ENCODE measurements at places on chromosomes 6 and 20.

- DNase-seq: peak; percentile 50
Observed at GRCh38 chr20:23362392-23363256, 642 bp downstream of the GZF1 start.

DNA sequence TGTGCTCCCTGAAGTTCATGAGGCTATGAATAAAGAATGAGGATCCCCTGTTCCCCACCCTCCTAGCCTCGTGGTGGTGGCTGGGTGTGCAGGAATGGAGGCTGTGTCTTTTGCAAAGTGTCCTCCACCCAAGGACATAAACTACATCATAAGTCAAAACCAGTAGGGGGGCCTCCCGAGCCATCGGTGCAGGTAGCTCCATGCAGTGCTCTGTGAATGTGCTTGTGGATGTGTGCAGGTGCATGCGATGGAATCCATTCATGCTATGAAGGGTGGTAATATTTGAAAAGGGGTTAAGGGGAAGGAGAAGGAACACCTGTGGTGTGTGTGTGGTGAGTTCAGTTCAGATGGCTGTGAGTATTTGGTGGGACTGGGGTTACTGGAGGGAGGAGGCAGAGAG lies 197.3 kb downstream of the NRN1 start:
- DNase-seq: no peak

DNA sequence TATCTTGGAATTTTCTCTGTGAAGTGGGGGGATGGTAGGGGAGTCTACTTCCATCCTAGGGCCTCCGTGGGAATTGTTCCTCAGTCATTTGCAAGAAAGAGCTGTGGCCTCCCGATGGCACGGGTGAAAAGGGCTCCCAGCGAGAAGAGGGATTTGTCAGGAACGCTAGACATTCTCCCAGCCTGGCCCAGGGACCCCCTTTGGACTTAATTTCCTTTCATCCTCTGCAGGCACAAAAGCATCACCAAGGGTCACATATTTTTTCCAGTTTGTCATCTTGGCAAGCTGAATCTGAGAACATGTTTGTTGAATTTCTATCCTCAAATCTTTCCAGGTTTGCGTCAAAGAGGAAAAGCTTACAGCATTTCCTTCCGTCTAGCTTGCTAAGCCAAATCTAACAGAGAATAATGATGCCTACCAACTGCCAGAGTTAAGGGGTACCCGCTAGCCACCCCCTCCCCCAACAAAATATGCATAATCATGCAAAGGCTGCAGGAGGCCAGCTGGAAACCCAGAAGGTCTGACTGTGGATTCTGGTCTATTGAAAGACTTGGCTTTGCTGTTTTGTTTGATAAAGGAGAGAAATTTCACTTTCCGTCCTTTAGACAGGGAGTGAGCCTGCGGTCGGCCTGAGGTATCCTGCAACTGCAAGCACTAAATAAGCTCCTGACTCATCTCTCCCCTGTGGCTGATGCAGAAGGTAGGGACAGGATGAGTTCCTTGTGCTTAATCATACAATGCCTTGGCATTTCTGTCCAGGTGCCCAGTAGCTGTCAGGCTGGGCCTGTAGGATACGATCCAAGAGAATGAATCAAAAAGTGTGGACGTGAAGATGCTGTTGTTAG lies 23.1 kb downstream of the PSMG4 start:
- DNase-seq: peak; percentile 81

- DNase-seq: peak; percentile 92
Observed at GRCh38 chr6:169212897-169213813, 40.5 kb downstream of the THBS2 start.

DNA sequence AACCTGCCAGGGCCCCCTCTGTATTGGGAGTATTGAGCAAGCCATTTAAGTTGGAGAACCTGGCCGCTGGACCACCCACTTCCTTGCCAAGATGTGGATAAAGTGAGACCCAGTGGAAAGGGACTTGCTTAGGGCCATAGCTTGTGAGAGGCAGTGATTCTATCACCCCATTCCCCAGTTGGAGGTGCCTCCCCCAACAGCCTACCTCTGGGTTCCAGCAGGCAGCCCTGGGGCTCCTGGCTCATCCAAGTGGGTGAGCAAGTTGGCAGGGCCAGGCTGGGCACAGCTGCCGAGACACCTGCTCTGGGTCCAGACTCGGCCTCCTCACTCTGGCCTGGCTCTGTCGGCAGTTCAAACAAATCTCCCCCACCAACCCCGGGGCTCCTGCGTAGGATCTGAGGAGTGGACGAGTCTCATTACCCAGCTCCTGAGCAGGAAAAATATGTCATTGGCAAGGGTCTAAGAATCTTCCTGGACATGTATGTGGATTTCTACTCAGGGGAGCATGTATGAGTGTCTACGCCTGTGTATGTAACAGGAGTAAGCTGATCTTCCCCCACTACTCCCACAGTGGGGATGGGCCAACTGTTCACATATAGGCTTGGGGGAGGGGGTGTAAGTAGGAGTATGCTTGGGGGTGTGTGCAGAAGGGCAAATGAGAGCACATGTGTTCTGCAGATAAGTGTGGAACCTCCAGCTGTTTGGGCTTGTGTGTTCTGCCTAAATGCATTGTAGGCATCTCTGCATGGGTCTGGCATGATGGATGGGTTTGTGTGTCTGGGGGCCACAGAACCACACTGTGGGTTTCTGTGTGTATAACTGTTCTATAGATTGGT lies 1.9 kb downstream of the ID1 start:
- DNase-seq: peak; percentile 93

Data from ELR (cell line).